H9 (cell line): ENCODE measurements at places on chromosomes 3 and 15. TPM values are rescaled to one million over a fixed set of nuclear protein-coding genes. Genes with fewer than 3 reads are reported as not detected.

Gene TJP1
- 136 and 140 TPM in 2 replicates for total RNA-seq

Gene RTP3
- total RNA-seq, result not detected in 2 replicates

Gene PLA2G4F
- not detected in 2 replicates for total RNA-seq

Gene GHSR
- not detected in 2 replicates for total RNA-seq

Gene ZMYND10
- total RNA-seq, result 0.61 and 1.4 TPM in 2 replicates

Gene SRGAP3
- 2.6 and 3.4 TPM in 2 replicates for total RNA-seq

Gene CFAP100
- total RNA-seq, result 0.26 and 0.44 TPM in 2 replicates

Gene GRIP2
- total RNA-seq, result 3.1 and 3.2 TPM in 2 replicates

Gene CAMKV
- total RNA-seq, result 50.4 and 54.2 TPM in 2 replicates

Gene FMN1
- total RNA-seq, result 1.9 and 2.0 TPM in 2 replicates

Gene FBXW12
- total RNA-seq, result 0.59 and 0.74 TPM in 2 replicates

Gene MAP2K5
- total RNA-seq, result 13.2 and 15.0 TPM in 2 replicates
